ENCODE measurements at places on chromosomes 12 and 14. TPM values are rescaled to one million over a fixed set of nuclear protein-coding genes. Genes with fewer than 3 reads are reported as not detected.
A peak's percentile ranks its signal among the peaks of the same experiment; 100 is the strongest.

The PUS1 gene
- total RNA-seq, result 53.8 TPM

The TBC1D30 gene
- 0.94 TPM for total RNA-seq

The B4GALNT3 gene
- 61.5 TPM for total RNA-seq

The PIK3C2G gene
- 0.16 TPM for total RNA-seq

The CEP170B gene
- total RNA-seq, result 46.0 TPM

The TRIAP1 gene
- 28.1 TPM for total RNA-seq

The GLIPR1L1 gene
- total RNA-seq, result 1.3 TPM

DNA sequence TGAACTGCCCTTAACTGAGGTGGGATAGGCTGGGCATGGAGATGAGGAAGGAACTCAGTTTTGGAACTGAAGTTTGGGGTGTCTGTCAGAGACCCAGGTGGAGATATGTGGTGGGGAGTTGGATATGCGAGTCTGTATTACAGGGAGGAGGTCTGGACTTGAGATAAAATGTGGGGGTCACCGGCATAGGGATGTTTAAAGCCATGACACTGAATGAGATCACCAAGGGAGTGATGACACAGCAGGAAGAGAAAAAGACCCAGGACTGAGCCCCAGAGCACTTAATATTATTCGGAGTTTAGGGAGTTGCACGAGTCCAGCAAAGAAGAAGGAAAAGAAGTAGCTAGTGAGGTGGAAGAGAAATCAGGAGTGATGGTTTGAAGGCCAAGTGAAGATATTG is 4.0 kb upstream of the OASL start:
- H3K27ac ChIP-seq, result no peak overlapping the region
- H3K4me1 ChIP-seq, result no peaks in the 10 kb centered on the region
- DNase-seq, result no peak
- H3K4me3 ChIP-seq, result no peak overlapping the region
- peaks cover 4% of the 10 kb centered on the region for H3K27me3 ChIP-seq
- no peaks in the 10 kb centered on the region for H3K36me3 ChIP-seq

GRCh38 chr12:109467978-109468676 is 9.0 kb downstream of the KCTD10 start:
- DNase-seq, result peak; percentile 62
- H3K4me3 ChIP-seq, result no peak overlapping the region
- no peak overlapping the region for H3K27ac ChIP-seq
- H3K4me1 ChIP-seq, result peaks cover 10% of the 10 kb centered on the region
- no peaks in the 10 kb centered on the region for H3K27me3 ChIP-seq

- no peaks in the 10 kb centered on the region for H3K4me1 ChIP-seq
- peaks cover 50% of the 10 kb centered on the region for H3K36me3 ChIP-seq
- no peaks in the 10 kb centered on the region for H3K27me3 ChIP-seq
- H3K27ac ChIP-seq, result no peak overlapping the region
Observed at GRCh38 chr12:95224202-95225170, 6.9 kb downstream of the VEZT start.

DNA sequence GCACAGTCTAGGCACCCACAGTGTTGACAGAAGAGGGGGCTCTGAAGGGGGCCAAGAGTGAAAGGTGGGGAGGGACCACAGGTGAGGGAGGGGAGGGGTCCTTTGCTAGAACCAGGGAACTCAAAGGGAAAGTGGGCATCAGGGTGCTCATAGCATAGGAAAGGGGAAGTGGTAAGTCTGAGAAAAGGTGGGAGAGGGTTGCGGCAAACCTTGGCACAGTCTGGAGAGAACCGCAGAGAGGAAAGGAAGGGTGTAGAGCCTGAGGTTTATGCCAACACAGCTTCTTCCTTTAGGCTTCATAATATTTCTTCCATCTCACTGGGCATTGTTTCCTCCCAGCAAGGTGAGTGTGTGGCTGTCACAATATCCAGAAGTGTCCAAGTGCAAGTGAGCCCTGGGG is 11.5 kb upstream of the PLEK2 start:
- DNase-seq, result no peak
- H3K27me3 ChIP-seq, result no peaks in the 10 kb centered on the region
- H3K27ac ChIP-seq, result no peak overlapping the region
- peaks cover 3% of the 10 kb centered on the region for H3K4me1 ChIP-seq
- H3K36me3 ChIP-seq, result no peaks in the 10 kb centered on the region

DNA sequence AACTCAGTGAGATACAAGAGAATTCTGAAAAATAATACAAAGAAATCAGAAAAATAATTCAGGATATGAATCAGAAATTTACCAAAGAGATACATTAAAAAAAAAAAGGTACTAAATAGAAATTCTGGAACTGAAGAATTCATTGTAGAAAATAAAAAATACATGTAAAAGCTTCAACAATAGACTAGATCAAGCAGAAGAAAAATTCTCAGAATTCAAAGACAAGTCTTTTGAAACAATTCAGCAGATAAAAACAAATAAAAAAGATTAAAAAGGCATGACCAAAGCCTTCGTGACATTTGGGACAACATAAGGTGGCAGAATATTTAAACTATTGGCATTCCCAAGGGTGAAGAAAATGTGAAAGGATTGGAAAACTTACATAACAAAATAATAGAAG is 133.1 kb upstream of the CNOT2 start:
- no peak overlapping the region for H3K4me3 ChIP-seq
- no peaks in the 10 kb centered on the region for H3K36me3 ChIP-seq
- H3K4me1 ChIP-seq, result peaks cover 5% of the 10 kb centered on the region
- H3K27ac ChIP-seq, result no peak overlapping the region

GRCh38 chr12:108358580-108358965 is 19.5 kb upstream of the CMKLR1 start:
- DNase-seq, result no peak
- no peaks in the 10 kb centered on the region for H3K27me3 ChIP-seq
- no peak overlapping the region for H3K4me3 ChIP-seq
- H3K36me3 ChIP-seq, result no peaks in the 10 kb centered on the region

- DNase-seq, result no peak
- H3K36me3 ChIP-seq, result no peaks in the 10 kb centered on the region
- H3K4me3 ChIP-seq, result no peak overlapping the region
- peaks cover 49% of the 10 kb centered on the region for H3K27me3 ChIP-seq
- H3K27ac ChIP-seq, result no peak overlapping the region
Observed at GRCh38 chr12:26198742-26199141, 3.4 kb downstream of the SSPN start.

DNA sequence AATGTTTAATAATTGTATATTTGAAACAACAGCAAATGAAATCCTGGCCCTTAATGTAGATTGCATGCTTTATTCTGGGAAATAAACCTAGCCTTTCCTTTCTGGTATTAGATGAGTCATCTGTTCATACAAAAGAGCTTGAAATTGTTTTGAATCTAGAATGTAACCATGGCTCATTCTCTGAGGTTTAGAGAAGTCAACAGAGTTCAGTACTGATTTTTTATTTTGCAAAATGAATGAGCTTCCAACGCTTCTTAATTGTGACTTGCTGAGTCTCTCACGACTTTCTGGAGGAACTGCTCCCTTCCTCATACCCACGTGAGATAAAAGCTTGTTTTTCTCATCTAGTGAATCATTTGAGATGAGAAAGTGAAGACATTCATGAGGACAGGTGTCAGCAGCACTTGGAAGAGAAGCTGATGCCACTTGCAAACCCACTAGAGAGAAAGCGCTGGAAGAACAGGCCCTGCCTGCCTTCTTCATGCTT is 509.6 kb downstream of the VRK1 start:
- DNase-seq, result no peak
- no peaks in the 10 kb centered on the region for H3K4me1 ChIP-seq
- H3K4me3 ChIP-seq, result no peak overlapping the region

GRCh38 chr12:55899082-55899481 is 28.6 kb downstream of the PYM1 start:
- no peak for DNase-seq
- peaks cover 43% of the 10 kb centered on the region for H3K36me3 ChIP-seq
- H3K4me3 ChIP-seq, result no peak overlapping the region
- H3K27me3 ChIP-seq, result no peaks in the 10 kb centered on the region
- no peak overlapping the region for H3K27ac ChIP-seq

- H3K4me3 ChIP-seq, result no peak overlapping the region
- H3K27me3 ChIP-seq, result peaks cover 27% of the 10 kb centered on the region
- H3K36me3 ChIP-seq, result no peaks in the 10 kb centered on the region
Observed at GRCh38 chr12:11782914-11783420, 133.5 kb downstream of the ETV6 start.

- no peak overlapping the region for H3K4me3 ChIP-seq
- no peaks in the 10 kb centered on the region for H3K4me1 ChIP-seq
- no peaks in the 10 kb centered on the region for H3K27me3 ChIP-seq
- no peak for DNase-seq
Observed at GRCh38 chr12:14957551-14958168, 3.7 kb downstream of the ARHGDIB start.

DNA sequence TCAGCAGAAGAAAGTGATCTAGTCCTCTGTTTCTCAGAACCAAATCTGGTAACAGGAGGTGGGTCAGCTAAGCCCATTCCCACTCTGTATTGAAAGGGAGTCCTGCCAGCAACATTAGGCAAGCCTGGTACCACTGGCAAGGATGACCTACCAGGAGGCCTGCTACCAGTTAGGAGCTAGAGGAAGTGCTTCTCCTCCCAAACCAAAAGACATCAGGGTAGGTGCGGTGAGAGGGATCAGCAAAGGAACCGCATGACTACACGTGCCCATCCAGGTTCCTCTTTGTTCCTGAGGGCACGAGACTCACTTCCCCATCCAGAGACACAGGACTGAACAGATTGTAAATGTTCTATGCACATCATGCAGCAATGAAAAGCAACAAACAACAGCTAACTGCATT is 2.8 kb downstream of the KLRC4 start:
- no peaks in the 10 kb centered on the region for H3K4me1 ChIP-seq
- no peak overlapping the region for H3K27ac ChIP-seq
- DNase-seq, result no peak
- H3K27me3 ChIP-seq, result no peaks in the 10 kb centered on the region
- H3K36me3 ChIP-seq, result no peaks in the 10 kb centered on the region

GRCh38 chr12:3705354-3705675 is 47.6 kb downstream of the CRACR2A start:
- H3K27me3 ChIP-seq, result peaks cover 67% of the 10 kb centered on the region
- no peaks in the 10 kb centered on the region for H3K36me3 ChIP-seq
- no peak overlapping the region for H3K27ac ChIP-seq
- no peak overlapping the region for H3K4me3 ChIP-seq

DNA sequence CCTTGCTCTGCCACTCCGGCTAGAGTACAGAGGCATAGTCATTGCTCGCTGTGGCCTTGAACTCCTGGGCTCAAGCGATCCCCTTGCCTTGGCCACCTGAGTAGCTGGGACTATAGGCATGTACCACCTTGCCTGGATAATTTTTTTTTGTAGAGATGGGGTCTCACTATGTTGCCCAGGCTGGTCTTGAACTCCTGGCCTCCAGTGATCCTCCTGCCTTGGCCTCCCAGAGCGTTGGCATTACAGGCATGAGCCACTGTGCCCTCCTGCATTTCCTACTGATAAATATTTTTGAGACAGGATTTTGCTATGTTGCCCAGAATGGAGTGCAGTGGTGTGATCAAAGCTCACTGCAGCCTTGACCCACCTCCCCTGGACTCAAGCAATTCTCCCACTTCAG is 9.4 kb downstream of the EMG1 start:
- no peaks in the 10 kb centered on the region for H3K4me1 ChIP-seq
- no peak overlapping the region for H3K4me3 ChIP-seq
- peaks cover 72% of the 10 kb centered on the region for H3K36me3 ChIP-seq
- no peaks in the 10 kb centered on the region for H3K27me3 ChIP-seq

DNA sequence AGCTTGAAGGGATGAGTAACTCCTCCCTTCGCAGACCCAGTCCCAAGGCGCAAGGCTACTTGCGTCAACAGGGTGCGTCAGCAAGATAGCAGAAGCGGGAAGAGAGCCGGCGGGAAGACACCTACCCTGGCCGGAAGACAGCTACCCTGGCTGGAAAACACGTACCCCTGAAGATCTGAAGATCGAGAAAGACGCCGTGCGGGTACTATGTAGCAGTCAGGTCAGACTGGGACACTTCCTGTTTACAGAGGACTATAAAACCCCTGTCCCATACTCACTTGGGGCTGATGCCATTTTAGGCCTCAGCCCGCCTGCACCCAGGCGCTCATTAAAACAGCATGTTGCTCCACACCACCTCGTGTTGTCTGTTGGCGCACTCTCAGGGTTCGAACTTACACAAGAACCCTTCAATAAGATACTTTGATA is 80.9 kb downstream of the ABCD2 start:
- DNase-seq, result no peak
- H3K27ac ChIP-seq, result no peak overlapping the region
- no peaks in the 10 kb centered on the region for H3K4me1 ChIP-seq
- H3K4me3 ChIP-seq, result no peak overlapping the region

DNA sequence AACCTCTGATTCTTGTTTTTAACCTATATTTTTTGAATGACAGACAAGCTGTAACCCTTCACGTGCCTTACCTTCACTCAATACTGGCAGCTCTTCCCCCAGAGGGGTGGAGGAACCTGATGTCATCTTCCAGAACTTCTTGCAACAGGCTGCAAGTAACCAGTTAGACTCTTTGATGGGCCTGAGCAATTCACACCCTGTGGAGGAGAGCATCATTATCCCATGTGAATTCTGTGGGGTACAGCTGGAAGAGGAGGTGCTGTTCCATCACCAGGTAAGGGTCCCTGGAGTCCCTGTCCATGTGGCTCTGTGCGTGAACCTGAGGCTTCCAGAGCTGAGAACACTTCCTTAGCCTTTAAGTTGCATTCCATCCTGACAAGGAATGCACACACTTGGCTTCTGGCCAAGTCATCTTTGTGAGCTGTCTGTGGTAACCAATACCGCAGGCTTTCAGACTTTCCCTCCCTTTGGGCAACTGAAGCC is 22.7 kb downstream of the TRAFD1 start:
- no peaks in the 10 kb centered on the region for H3K27me3 ChIP-seq
- no peak overlapping the region for H3K27ac ChIP-seq
- no peaks in the 10 kb centered on the region for H3K4me1 ChIP-seq
- H3K4me3 ChIP-seq, result no peak overlapping the region
- H3K36me3 ChIP-seq, result peaks cover 60% of the 10 kb centered on the region
- DNase-seq, result peak; percentile 31

GRCh38 chr14:90571149-90571947 is 174.5 kb downstream of the CALM1 start:
- H3K36me3 ChIP-seq, result no peaks in the 10 kb centered on the region
- no peak for DNase-seq
- H3K27me3 ChIP-seq, result no peaks in the 10 kb centered on the region
- peaks cover 9% of the 10 kb centered on the region for H3K4me1 ChIP-seq

DNA sequence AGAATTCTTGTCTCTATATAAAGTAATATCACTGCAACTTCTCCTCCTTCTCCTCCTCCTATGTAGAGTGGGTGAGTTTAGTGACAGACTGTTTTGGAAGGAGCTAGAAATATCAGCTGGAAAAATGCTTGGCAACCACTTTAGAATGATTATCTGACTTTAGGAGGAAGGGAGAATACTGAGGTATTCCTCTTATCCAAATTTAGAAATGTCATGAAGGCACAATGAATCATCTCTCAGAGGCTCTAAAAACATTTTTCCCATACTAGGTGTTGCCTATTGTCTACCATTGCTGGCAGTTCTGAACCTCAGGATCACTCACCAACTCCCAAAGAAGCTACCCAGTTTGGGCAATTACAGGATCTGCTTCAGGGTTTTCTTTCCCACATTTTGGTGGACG is 306.6 kb upstream of the ATP2B1 start:
- H3K4me3 ChIP-seq, result no peak overlapping the region
- no peaks in the 10 kb centered on the region for H3K4me1 ChIP-seq
- no peaks in the 10 kb centered on the region for H3K36me3 ChIP-seq
- H3K27ac ChIP-seq, result no peak overlapping the region
